ENCODE measurements at places on chromosomes 11 and 22.
A peak's percentile ranks its signal among the peaks of the same experiment; 100 is the strongest.

DNA sequence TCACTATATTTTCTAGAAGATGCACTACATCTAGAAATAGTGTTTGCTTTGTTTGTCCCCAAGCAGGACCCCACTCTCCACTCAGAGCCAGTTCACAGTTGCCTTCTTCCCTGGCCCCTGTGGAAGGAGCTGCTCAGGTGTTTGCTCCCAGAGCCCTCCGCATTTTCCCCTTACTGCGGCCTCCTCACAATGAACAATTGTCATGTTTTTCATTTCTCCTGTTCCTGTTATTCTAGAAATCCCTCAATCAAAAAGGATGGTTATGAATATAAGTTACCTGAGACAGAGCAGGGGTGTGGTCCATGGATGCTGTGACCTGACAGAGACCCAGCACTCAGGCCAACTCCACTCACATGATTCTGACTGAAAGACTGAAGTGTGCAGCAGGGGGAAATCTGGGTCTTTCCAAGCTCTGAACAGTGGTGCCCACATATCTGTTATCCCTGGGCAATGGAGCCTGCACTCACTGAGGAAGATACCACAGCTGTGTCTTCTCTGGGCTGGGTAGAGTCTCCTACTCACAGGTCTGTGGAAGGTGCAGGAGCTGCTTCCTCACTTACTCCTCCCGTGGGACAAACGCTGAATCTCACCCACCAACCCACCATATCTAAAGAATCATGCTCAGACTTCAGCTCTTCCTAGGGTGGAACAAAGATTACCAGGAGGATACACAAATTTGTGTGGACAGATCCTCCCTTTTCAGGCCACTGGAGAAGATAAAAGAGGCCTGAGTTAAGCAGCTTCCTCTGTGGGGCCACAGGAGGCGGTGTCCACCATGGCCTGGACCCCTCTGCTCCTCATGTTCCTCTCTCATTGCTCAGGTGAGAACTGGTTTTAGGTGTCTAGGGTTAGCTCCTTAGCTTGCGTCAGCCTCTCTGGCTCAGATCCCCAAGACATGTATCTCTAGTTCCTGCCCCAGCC, 87.1 kb upstream of the TOP3B start:
- DNase-seq = no peak

- DNase-seq = no peak
These were observed 538.4 kb downstream of the TBC1D22A start for GRCh38 chr22:47300698-47301405.

DNA sequence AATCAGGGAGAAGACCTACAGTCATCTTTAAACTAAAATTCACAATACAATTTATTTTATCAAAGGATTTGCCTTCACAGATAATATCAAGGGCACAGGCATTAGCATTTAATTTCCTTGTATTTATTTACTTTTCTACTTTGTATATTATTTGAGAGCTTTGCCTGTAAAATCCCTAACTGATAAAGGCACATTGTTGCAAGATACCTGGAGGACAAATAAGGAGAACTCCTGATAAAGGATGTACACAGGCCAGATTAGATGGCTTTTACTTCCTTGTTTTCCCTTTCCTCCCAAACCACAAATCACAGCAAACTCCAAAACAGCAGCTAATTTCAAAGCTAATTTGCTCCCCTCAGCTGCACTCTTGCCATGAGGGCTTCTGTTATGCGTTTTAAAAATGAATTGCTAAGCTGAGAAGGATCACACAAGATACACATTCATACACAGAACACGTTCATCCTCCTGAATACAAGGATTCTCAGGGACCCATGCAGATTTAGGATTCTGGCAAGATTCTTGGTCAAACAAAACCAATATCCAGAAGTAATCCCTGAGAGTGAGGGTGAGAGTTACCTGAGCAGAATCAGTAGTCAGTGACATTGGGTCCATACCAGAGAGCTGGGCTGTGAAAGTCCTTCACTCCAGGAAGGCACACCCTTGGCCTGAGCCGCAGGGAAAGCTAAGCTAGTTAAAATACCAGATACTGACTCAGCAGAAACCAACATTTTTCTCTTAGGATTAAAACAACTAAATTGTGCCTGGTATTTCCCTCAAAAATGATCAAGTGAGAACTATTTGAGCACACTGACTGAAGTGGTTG, 100.3 kb upstream of the CLPB start:
- no peak for DNase-seq

DNA sequence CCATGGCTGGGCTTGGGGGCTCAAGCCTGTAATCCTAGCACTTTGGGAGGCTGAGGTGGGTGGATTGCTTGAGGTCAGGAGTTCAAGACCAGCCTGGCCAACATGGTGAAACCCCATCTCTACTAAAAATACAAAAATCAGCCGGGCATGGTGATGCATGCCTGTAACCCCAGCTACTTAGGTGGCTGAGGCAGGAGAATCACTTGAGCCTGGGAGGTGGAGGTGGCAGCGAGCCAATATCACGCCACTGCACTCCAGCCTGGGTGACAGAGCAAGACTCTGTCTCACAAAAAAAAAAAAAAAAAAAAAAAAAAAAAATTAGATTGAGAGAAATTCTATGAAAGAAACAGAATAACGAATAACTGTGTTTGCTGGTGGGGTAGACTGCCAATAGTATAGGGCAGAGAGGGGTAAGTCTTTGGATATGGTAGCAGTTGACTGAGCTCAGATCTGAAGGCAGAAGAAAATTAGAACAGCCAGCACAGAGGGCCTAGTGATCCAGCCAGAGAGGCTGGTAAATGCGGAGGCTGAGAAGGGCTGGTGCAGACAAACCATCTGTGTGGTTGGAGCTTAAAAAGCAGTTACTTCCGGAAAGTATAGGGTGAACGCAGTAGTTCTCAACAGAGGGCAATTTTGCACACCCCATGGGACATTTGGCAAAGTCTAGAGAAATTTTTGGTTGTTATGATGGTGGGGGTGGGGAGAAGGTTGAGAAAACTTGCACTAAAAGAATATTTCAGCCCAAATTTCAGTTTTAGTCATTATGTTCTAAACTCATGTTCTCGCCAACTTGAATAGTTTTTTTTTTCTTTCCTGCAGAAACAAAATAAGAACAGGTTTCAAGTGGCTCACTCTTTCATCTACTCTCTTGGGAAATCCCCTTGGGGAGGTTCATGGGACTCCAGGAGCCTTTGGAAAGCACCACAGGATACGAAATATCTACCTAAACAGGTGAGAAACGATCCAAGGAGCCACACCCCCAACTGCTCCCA, 1.6 kb upstream of the HORMAD2 start:
- no peak for DNase-seq

GRCh38 chr22:20298803-20299745, 20.8 kb downstream of the DGCR6L start:
- peak; percentile 21 for DNase-seq

GRCh38 chr22:37063431-37064420, 12.2 kb downstream of the KCTD17 start:
- no peak for DNase-seq

DNA sequence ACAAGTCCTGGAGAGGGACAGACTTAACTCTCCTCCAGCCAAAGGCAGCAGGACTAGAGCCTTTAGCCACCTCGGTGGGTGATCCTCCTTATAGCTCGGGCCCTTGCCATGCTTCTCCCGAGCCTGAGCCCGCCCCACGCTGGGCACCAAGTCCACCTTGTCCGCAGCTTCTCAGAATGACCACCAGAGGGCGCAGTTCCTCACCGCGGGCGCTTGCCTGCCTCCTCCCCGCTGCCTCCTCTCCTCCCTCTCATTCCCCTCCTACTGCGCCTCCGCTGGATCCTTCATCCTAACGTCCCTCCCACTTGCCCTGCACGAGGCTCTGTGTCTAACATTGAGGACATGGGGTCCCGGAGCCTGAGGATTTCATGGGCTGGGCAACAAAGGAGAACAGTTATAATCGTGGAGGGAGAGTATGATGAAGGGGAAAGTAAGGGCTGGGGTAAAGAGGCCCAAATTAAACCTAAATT, 11.3 kb upstream of the MOGAT2 start:
- DNase-seq = no peak

GRCh38 chr11:128456566-128457268, 130.6 kb downstream of the ETS1 start:
- DNase-seq = no peak

GRCh38 chr11:23730307-23730998, 766.4 kb upstream of the LUZP2 start:
- DNase-seq = no peak

DNA sequence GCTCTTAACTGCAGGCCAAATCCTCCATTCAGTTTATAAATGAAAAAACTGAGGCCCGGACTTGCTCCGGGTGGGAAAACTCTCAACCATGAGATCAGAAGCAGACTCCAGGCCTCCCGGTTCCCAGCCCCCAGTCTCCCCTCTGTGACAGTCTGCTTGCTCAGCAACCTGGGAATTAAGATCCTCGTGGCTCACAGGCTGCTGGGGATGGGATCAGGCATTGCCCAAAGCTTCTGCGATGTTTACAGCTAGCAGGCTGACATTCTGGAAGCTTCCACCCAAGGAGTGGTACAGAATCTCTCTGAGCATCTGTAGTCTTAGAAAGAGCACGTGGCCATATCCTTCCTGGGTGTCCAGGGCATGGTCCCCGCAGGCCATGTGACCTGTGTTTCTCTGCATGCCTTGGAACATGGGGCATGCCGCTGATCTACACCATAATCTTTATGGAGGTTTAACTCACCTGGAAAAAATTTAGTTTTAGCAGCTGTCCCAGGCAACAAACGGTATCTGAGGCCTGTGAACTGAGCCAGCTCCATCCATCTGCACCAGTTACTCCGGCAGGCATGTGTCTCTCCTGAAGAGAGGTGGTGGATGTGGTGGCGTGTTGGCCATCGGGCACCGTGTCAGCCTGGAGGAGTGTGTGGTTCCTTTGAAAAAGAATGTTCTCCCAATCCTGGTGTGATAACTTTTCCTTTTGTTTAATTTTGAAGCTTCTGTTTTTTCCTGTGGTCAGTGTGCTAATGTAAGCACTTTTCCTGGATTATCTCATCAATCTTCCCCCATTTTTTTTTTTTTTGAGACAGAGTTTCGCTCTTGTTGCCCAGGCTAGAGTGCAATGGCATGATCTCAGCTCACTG, 7.9 kb downstream of the FBLN1 start:
- DNase-seq = no peak

- no peak for DNase-seq
These were observed 1.5 kb downstream of the GAL start for GRCh38 chr11:68685656-68686380.

GRCh38 chr11:68751331-68751856, at the start of gene TESMIN:
Gene TESMIN (minus strand): TSS chr11:68751520. CDS start chr11:68750660, 860 bp downstream.
- peak; percentile 35 for DNase-seq

DNA sequence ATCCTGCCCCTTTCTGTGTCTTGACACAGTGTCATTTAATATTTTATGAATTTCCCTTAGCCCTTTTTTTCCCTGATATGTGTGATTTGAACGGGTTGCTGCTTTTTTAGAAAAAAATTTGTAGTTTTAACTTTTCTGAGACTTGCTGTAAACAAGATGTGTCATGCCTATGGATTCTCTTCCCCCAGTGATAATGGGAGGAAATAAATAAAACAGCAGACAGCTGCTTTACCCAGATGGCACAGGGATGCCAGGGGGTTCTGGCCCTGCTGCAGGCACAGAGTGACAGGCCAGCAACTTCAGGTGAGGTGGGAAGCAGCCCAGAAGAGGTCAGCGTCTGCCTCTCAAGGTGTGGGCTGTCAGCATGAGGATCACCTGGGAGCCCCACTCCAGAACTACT, 266.9 kb downstream of the KIRREL3 start:
- DNase-seq = no peak

GRCh38 chr22:50626850-50627641, 906 bp downstream of the ARSA start:
- DNase-seq = no peak

GRCh38 chr22:24976442-24977218, 24.1 kb downstream of the KIAA1671 start:
- DNase-seq = no peak

- no peak for DNase-seq
These were observed 6.3 kb downstream of the RASSF7 start for GRCh38 chr11:567011-567628.

DNA sequence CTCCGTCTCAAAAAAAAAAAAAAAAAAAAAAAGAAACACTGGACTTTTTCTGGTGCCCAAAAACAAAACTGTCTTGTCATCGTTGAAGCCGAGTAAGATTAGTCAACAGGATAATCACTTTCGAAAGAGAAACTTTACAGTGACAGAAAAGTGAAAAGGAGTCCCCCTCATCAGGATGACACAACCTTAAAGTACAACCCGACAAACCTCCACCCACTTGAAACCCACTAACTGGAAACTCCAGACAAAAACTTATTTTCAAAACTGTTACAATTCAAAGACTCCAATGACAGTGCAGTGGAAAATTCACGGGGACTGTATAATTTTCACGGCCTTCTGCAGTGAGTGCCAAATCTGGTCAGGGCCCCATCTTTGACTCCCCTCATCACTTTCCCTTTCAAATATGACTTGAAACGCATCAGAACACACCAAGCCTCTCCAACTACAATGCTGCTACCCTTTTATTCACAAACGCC, 1.3 kb downstream of the DENND5A start:
- DNase-seq = no peak

- no peak for DNase-seq
These were observed 1070.1 kb downstream of the BRD1 start for GRCh38 chr22:48757581-48757980.

DNA sequence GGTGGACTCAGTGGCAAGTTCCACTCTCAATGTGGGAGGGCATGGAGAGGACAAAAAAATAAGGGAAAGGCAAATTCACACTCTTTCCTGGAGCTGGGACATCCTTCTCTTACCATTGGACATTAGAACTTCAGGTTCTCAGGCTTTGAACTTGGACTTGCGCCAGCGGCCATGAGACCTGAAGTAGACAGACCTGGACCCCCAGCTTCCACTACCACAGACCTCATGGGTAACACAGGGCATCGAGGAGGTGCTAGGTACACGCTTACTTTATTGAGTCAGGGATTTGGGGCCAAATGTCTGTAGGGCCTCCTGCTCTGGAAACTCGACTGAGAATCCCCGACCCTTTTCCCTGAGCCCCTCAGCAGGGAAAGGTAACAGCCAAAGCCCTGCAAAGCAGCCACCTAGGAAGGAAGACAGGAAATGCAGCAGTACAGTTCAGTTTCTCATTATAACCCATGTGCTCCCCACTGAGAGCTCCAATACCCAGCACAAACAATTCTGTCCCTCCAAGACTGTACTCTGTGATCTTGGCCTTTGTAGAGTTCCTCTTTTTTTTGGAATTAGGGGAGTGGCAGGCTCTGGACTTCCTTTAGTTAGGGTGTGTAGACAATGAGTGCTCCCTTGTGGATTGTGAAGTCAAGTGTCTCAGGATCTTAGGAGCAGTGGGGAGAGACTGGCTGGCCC, 5.7 kb downstream of the CHRNA10 start:
- no peak for DNase-seq

- no peak for DNase-seq
These were observed 705 bp downstream of the BBOX1 start for GRCh38 chr11:27041141-27041899.

DNA sequence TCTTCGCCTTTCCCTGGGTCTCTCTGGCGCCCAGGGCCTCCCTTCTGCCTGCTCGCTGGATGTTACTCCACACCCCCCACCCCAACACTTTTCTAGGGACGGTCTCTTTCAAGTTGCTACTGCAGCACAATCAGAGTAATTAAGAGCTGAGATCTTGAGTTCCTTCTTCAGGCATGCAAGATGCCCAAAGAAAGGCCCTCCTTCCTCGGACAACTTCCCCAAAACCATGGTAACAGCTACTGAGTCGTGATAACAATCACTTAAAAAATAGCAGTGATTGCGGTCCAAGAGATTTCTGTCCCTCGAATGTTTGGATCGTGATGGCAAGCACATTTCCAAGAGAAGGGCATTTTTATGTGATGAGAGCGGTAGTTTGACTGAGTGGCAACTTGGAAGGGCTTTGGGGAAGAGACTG, 638 bp upstream of the TENM4 start:
- DNase-seq = no peak

Data from esophagus squamous epithelium (tissue), 5 donors.